ENCODE measurements at places on chromosomes 4 and X. TPM values are rescaled to one million over a fixed set of nuclear protein-coding genes. Genes with fewer than 3 reads are reported as not detected.

DNA sequence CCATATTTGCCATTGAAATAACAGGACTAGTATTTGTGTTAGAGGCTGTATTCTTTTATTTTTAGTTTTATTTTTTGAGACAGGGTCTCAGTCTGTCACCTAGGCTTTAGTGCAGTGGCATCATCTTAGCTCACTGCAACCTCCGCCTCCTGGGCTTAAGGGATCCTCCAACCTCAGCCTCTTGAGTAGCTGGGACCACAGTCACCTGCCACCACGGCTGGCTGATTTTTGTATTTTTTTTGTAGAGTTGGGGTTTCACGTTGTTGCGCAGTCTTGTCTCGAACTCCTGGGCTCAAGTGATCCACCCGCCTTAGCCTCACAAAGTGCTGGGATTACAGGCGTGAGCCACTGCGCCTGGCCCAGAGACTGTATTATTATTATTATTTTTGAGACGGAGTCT is 15.3 kb downstream of the TMEM131L start:
- H3K4me1 ChIP-seq = peaks cover 47% of the 10 kb centered on the region
- no peaks in the 10 kb centered on the region for H3K27me3 ChIP-seq
- no peak for DNase-seq
- H3K4me3 ChIP-seq = no peak overlapping the region
- H3K36me3 ChIP-seq = peaks cover 20% of the 10 kb centered on the region

GRCh38 chr4:127479031-127479622 is 153.6 kb upstream of the INTU start:
- H3K4me3 ChIP-seq = no peak overlapping the region
- H3K36me3 ChIP-seq = no peaks in the 10 kb centered on the region
- no peak overlapping the region for H3K27ac ChIP-seq
- no peaks in the 10 kb centered on the region for H3K27me3 ChIP-seq
- H3K4me1 ChIP-seq = no peaks in the 10 kb centered on the region
- no peak for DNase-seq

MAGEA11 gene
- total RNA-seq = not detected

DNA sequence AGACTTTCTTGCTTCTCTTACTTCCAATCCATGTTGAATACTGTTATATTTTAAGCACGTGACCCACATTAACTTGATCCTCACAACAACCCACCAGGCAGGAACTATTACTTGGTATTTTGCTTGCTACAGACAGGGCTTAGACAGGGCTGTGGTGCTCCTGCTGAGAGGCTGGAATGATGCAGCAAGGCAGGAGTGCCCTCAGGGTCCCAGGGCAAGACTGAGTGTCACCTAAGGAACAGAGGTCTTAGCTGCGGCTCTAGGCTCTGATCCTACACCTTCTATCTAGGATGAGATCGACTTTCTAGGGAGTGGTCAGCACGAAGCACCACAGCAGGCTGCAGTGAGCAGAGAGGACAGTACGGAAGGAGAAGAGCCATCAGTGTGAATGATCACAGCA is 20.0 kb downstream of the TAPT1 start:
- H3K27me3 ChIP-seq = no peaks in the 10 kb centered on the region
- H3K4me3 ChIP-seq = no peak overlapping the region
- peaks cover 7% of the 10 kb centered on the region for H3K36me3 ChIP-seq
- peaks cover 23% of the 10 kb centered on the region for H3K4me1 ChIP-seq

STS gene
- total RNA-seq = 1.3 TPM

PHOX2B gene
- not detected for total RNA-seq

DNA sequence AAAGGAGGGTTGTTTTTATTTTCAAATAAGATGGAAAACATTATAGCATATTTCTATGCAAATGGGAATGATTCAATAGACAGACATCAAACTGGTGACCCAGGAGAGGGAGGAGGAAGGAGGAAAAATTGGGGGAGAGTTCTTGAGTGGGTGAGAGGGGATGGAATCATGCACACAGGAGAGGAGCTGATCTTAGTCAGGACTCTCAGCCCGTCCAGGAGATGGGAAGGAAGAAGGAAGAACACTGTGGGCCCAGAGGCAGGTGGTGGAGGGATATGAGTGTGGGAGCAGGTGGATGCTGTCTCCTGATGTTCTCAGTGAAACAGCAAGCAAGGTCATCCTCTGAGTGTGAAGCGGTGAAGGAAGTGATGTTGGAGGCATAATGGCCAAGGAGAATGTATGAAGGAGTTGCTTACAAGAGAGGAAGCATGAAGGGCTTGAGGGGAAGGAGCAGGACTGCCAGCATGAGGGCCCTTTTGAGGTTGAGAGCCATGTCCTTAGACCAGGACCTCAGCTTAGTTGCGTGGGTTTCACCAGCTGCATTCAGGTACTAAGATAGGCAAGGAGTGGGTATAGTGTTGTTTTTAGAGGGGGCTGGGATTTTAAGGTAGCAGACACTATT is 161.7 kb upstream of the NAP1L5 start:
- H3K27ac ChIP-seq = no peak overlapping the region
- no peak overlapping the region for H3K4me3 ChIP-seq
- no peaks in the 10 kb centered on the region for H3K36me3 ChIP-seq
- DNase-seq = no peak

CDS1 gene
- 0.53 TPM for total RNA-seq

FGF2 gene
- 0.25 TPM for total RNA-seq

DNA sequence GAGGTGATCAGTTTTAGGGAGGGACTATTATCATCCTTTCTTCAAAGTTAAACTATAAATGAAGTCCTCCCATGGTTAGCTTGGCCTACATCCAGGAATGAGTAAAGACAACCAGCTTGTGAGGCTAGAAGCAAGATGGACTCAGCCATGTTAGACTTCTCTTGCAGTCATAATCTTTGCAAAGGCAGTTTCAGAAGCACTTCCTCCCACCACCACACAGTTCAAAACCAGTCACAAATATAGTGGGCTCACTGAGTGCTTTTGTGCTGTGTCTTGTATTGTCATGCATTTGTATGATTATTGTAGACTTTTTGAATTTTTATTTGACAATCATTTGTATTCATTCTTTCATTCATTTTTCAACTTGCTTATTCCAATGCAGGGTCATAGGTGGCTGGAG is 204.5 kb downstream of the ZNF674 start:
- no peak overlapping the region for H3K4me3 ChIP-seq
- no peak overlapping the region for H3K27ac ChIP-seq
- no peaks in the 10 kb centered on the region for H3K4me1 ChIP-seq
- H3K27me3 ChIP-seq = peaks cover 2% of the 10 kb centered on the region
- DNase-seq = no peak

- no peak overlapping the region for H3K27ac ChIP-seq
- H3K27me3 ChIP-seq = peaks cover 4% of the 10 kb centered on the region
- H3K4me1 ChIP-seq = no peaks in the 10 kb centered on the region
- DNase-seq = no peak
Measured at GRCh38 chr4:128525992-128526630, 238.5 kb upstream of the PGRMC2 start.

DNA sequence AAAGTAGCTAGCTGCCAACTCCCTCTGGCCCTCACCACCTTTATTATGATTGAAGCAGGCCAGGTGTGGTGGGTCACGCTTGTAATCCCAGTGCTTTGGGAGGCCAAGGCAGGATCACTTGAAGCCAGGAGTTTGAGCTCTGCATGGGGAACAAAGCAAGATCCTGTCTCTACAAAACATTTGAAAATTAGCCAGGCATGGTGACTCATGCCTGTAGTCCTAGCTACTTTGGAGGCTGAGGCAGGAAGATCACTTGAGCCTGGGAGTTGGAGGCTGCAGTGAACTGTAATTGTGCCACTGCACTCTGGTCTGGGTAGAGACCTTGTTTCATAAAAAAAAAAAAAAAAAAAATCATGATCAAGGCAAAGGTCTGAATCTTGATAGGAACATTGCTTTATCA is 467.0 kb upstream of the DIPK2B start:
- H3K27ac ChIP-seq = no peak overlapping the region
- no peaks in the 10 kb centered on the region for H3K27me3 ChIP-seq
- H3K36me3 ChIP-seq = no peaks in the 10 kb centered on the region
- no peak for DNase-seq
- H3K4me3 ChIP-seq = no peak overlapping the region

GRCh38 chrX:135649029-135649428 is 64.4 kb upstream of the CT45A1 start:
- no peak overlapping the region for H3K4me3 ChIP-seq
- no peak for DNase-seq
- H3K27me3 ChIP-seq = no peaks in the 10 kb centered on the region
- no peaks in the 10 kb centered on the region for H3K36me3 ChIP-seq

USP11 gene
- 27.6 TPM for total RNA-seq

GRCh38 chr4:99846891-99847290 is 30.3 kb downstream of the DAPP1 start:
- peak overlapping the region; percentile 63 for H3K4me3 ChIP-seq

- no peak overlapping the region for H3K27ac ChIP-seq
- no peak overlapping the region for H3K4me3 ChIP-seq
- H3K4me1 ChIP-seq = peaks cover 4% of the 10 kb centered on the region
- peaks cover 4% of the 10 kb centered on the region for H3K27me3 ChIP-seq
- DNase-seq = peak; percentile 60
Measured at GRCh38 chrX:70196961-70197720, 19.9 kb downstream of the DGAT2L6 start.

DNA sequence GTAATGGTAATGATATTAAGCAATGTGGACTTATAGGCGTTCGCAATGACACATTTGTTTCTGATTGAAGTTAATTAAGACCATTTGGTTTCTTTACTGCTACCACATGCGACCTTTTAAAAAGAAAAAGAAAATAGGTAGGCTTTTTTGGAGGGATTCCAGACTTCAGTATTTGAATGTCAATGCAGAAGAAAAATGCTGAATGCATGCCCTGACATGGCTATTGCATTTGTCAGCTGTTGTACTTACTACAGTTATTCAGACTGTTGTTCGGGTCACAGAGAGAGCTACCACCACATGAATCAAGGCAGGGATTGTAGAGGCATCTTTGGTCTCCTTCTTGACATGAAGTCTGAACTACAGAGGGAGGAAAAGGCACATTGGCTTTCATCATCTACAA is 163.7 kb downstream of the CORIN start:
- H3K4me1 ChIP-seq = no peaks in the 10 kb centered on the region
- DNase-seq = no peak
- no peak overlapping the region for H3K4me3 ChIP-seq

DNA sequence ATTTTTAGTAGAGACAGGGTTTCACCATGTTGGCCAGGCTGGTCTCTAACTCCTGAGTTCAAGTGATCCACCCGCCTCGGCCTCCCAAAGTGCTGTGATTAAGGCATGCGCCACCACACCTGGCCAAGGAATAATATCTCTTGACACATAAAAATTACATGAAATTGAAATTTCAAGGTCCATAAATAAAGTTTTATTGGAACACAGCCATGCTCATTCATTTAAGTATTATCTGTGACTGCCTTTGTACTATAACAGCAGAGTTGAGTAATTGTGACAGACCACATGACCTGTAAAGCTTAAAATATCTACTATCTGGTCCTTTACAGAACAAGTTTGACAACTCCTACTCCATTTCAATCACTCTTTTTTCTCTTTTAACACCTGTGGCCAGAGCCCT is 17.8 kb upstream of the EGFL6 start:
- no peaks in the 10 kb centered on the region for H3K36me3 ChIP-seq
- no peak overlapping the region for H3K27ac ChIP-seq
- no peak overlapping the region for H3K4me3 ChIP-seq

EBP gene
- total RNA-seq = 446 TPM

DNA sequence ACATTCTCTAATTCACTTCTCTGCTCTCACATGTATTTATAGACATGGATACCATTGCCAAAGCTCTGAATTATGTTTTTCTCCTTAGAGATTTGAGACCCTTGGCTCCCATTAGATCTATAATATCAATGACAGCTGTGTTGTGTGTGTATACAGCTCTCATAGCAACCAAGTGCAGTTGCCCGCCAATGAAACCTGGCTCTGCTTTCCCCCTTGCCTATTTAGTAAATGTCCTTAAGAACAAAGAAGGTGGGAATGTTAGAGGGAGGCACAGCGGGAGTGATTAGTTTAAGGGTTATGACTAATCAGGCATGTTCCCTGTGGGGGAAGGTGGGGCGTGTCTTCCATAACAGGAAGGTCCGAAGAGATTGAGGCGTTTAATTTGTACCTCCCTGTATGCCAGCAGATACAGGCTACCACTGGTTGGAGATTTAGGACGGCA is 100.5 kb upstream of the TBC1D9 start:
- no peak overlapping the region for H3K4me3 ChIP-seq
- peaks cover 6% of the 10 kb centered on the region for H3K27me3 ChIP-seq
- no peak overlapping the region for H3K27ac ChIP-seq
- no peaks in the 10 kb centered on the region for H3K36me3 ChIP-seq
- DNase-seq = no peak

NPY2R gene
- not detected for total RNA-seq

- peaks cover 9% of the 10 kb centered on the region for H3K27me3 ChIP-seq
- no peaks in the 10 kb centered on the region for H3K36me3 ChIP-seq
- H3K4me3 ChIP-seq = no peak overlapping the region
Measured at GRCh38 chrX:152821145-152821765, 9.3 kb downstream of the CETN2 start.

DNA sequence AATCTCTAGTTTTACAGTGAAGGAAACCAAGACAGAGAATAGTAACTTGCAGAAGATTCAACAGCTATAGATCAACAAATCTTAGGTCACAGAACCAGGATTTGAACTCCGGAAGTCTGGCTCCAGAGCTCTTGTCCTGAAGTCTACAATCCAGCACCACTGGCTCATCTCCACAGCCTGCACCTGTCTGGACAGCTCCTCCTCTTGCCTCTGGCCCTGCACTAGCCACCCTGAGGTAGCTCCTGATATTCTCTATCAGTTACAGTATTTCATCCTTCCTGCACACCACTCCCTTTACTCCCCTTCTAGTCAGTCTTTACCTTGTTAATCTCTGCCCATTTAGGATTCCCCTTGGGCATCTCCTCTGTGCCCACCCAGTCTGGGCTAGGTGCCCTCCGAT is 58.1 kb upstream of the LNX1 start:
- peaks cover 3% of the 10 kb centered on the region for H3K27me3 ChIP-seq
- no peak for DNase-seq
- no peak overlapping the region for H3K27ac ChIP-seq
- H3K36me3 ChIP-seq = no peaks in the 10 kb centered on the region
- no peaks in the 10 kb centered on the region for H3K4me1 ChIP-seq

GRCh38 chr4:168119100-168119499 is 26.8 kb downstream of the ANXA10 start:
- DNase-seq = no peak
- H3K36me3 ChIP-seq = no peaks in the 10 kb centered on the region
- no peaks in the 10 kb centered on the region for H3K4me1 ChIP-seq
- H3K27me3 ChIP-seq = no peaks in the 10 kb centered on the region
- H3K4me3 ChIP-seq = no peak overlapping the region
- H3K27ac ChIP-seq = no peak overlapping the region

- DNase-seq = no peak
- H3K27me3 ChIP-seq = no peaks in the 10 kb centered on the region
Measured at GRCh38 chr4:137307806-137308205, 224.5 kb downstream of the PCDH18 start.

GRCh38 chr4:1693131-1693896 is 9.2 kb upstream of the FAM53A start:
- H3K4me3 ChIP-seq = no peak overlapping the region
- H3K4me1 ChIP-seq = peaks cover 7% of the 10 kb centered on the region
- peak overlapping the region; percentile 73 for H3K27ac ChIP-seq

- H3K36me3 ChIP-seq = no peaks in the 10 kb centered on the region
- peaks cover 10% of the 10 kb centered on the region for H3K4me1 ChIP-seq
- H3K27ac ChIP-seq = no peak overlapping the region
- H3K4me3 ChIP-seq = no peak overlapping the region
- no peaks in the 10 kb centered on the region for H3K27me3 ChIP-seq
Measured at GRCh38 chr4:7900334-7900909, 39.2 kb downstream of the AFAP1 start.
